ENCODE measurements at places on chromosomes 16 and 17. TPM values are rescaled to one million over a fixed set of nuclear protein-coding genes. Genes with fewer than 3 reads are reported as not detected.

- DNase-seq = no peak
Measured at GRCh38 chr16:8849411-8850011, 19.3 kb downstream of the CARHSP1 start.

The CACNG3 gene
- not detected for total RNA-seq

The TBX4 gene
- total RNA-seq = not detected

The GGT6 gene
- total RNA-seq = 185 TPM

GRCh38 chr16:79372503-79373184 is 227.9 kb downstream of the MAF start:
- no peak for DNase-seq

The SPATA33 gene
- total RNA-seq = 7.1 TPM

DNA sequence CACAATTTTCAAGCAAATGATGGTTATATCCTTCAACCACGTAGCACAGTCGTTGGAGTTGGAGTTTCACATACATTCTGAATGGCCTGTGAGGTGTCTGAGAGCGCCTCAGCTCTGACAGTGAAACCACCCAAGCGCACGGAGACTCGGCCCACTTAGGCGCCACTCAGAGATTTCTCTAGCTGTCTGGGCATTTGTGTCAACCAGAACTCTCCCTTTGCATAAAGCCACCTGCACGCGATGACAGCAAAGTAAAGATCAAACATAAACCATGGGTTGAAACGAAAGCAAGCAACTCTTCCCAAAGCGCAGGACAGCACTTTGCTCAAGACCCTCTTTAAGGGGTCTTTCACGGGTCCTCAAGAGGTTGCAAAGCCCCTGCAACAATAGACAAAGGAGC is 533 bp downstream of the SLC6A4 start:
- DNase-seq = no peak

GRCh38 chr17:3724378-3725077 is 825 bp downstream of the HASPIN start:
- DNase-seq = no peak

DNA sequence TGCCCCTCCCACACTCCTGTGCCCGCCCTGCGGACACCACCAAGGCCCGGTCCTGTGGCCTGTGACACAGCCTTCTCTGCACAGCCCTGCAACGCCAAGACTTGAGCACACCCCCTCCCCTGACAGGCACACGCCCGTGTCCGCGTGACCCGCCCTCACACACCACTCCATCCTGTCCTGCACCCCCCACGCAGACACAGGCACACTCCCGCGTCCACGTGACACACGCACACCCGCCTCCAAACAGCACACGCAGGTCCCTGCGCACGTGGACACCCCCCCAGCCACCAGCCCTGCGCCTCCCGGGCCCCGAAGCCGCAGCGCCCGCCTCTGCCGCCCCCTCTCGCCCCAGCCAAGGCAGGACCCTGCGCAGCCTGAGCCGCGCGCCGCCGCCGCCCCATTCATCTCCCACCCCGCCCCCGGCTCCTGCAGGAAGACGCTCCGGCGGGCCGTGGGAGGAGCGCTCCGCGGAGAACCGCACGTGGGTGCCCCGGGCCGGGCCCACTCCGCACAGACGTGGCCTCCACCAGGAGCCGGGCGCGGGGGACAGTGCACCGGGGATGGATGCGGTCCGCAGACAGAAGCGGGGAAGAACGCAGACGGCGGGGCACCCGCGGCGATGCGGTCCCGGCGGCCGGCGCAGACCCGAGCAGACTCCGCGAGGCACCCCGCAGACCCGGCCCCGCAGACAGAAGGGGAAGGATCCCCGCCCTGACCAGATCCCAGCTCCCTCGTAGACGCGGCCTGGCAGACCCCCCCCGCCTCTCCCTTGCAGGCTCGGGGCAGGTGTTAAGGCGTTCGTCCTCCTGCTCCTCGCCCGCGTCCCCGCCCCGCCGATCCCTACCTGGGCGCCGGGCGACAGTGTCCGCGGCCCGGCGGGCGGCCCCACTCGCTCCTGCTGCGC is 506 bp downstream of the CAMKK1 start:
- DNase-seq = peak; percentile 92

Measured in left colon (tissue), 2 donors.